ENCODE measurements at places on chromosomes 13 and 19.

DNA sequence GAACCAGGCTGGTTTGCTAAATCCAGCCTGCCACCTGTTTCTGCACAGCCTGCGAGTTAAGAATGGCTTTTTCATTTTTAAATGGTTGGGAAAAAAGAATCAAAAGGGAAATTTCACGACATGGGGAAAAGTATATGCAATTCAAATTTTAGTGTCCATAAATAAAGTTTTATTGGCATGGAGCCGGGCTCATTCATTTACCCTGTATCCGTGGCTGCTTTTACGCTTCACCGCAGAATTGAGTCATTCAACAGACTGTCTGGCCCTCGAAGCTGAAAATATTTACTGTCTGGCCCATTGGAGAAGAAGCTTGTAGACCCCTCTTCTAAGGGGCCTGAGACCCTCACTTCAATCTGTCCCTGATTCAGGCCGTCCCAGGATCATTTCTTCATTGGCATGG, 26.1 kb downstream of the IER2 start:
- no peak for DNase-seq

- DNase-seq, result no peak
Observed at GRCh38 chr13:21012211-21012610, 49.2 kb downstream of the LATS2 start.

DNA sequence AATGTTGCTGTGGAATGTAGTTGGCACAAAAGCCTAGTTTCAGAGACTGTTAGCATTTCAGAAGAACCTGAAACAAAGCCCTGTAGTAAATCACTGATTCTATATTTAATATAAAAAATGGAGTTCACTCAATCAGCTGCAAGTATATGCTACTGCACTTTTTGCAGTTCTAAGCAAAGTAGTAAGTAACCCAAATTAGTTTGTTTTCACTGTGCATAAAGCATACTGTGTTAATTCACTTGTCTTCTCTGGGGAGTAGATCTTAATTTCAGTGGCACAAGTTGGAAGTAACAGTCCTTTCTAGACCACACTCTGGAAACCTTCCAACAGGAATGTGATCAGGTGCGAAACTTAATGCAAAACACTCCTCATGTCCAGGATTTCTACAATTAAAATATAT, 139.3 kb downstream of the DACH1 start:
- no peak for DNase-seq

GRCh38 chr13:99913167-99913566, 58.4 kb downstream of the ZIC5 start:
- no peak for DNase-seq

GRCh38 chr13:108375034-108375433, 105.5 kb downstream of the TNFSF13B start:
- DNase-seq, result no peak

GRCh38 chr19:811506-812048, 10.2 kb downstream of the PLPPR3 start:
- DNase-seq, result no peak

- no peak for DNase-seq
Observed at GRCh38 chr19:15225760-15226159, 6.5 kb downstream of the EPHX3 start.

- DNase-seq, result no peak
Observed at GRCh38 chr19:38879400-38879751, 1.3 kb upstream of the RINL start.

- no peak for DNase-seq
Observed at GRCh38 chr13:77913003-77913402, 5.6 kb downstream of the EDNRB start.

- DNase-seq, result no peak
Observed at GRCh38 chr13:93947651-93948050, 531.8 kb downstream of the DCT start.

DNA sequence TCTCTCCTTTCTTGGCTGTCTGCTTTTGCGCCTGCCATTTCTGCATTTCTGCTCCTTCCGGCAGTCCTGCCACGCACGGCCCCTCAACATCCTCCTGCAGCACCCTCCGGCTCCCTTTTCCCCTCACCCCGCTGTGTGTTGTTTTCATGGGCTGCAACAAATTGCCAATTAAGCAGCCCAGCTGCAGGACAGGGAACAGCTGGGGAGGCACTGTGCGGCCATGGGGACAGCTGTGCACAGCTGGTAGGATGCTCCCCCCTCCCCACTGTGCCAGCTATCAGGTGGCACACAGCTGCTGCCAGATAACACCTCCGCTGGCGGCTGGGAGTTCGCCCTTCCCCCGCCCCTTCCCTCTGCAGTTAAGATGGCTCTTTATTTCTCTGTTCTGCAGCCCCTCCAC, 25.4 kb downstream of the LYL1 start:
- no peak for DNase-seq

DNA sequence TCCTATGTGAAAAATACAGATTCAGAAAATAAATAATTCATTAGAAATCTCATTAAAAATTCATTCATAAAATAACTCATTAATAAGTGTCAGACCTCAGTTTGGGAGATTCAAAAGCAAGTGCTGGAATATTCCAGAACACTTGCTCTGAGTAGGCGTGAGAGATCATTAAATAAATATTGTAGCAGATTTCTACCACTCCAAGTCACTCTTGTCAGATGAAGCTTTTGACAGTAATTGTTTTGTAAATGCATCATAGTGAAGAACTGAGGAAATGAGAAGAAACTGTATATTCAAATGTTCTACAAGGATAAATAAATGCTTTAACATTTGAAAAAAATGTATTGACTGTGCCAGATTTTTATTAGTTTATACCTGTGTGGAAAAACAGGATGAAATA, 1228.1 kb downstream of the SLITRK1 start:
- no peak for DNase-seq

DNA sequence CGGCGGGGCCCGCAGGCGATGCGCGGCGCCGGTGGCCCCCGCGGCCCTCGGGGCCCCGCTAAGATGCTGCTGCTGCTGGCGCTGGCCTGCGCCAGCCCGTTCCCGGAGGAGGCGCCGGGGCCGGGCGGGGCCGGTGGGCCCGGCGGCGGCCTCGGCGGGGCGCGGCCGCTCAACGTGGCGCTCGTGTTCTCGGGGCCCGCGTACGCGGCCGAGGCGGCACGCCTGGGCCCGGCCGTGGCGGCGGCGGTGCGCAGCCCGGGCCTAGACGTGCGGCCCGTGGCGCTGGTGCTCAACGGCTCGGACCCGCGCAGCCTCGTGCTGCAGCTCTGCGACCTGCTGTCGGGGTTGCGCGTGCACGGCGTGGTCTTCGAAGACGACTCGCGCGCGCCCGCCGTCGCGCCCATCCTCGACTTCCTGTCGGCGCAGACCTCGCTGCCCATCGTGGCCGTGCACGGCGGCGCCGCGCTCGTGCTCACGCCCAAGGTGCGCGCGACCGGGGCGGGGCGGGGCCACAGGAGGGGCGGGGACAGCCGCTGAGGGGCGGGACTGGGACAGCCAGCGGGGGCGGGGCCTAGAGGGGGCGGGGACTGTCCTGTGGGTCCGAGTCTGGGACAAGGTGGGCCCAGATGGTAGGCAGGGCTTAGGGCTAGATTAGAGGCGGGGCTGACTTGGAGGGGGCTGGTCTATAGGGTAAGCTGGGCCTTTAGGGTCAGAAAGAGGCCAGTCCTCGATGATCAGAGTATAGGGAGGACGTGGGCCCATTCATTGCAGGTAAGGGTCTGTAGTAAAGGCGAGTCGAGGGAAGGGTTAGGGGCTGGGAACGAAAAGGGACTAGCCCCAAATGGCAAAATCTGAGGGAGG, 5.1 kb downstream of the GRIN2D start:
- peak; percentile 90 for DNase-seq

DNA sequence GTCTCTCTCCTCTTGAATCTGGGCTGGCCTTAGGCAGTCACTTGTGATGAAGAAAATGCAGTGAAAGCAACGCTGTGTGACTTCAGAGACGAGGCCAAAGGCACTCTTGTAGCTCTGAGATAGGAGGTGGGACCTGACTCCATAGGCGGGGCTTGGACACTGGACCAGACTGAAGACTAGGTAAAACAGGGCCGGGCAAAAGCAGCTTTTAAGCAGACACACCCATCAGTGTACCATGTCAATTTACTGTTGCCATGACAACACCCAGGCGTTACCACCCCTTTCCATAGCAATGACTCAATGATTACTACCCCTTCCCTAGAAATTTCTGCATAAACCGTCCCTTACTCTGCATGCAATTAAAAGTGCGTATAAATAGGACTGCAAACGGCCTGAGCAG, 6.6 kb upstream of the EID2 start:
- DNase-seq, result no peak

GRCh38 chr13:59483501-59484145, 680.1 kb downstream of the DIAPH3 start:
- DNase-seq, result no peak

- no peak for DNase-seq
Observed at GRCh38 chr13:37383856-37384370, 214.7 kb downstream of the POSTN start.

GRCh38 chr13:44906713-44907112, 82.6 kb downstream of the NUFIP1 start:
- DNase-seq, result no peak

- DNase-seq, result no peak
Observed at GRCh38 chr13:38328699-38329098, 21.0 kb upstream of the UFM1 start.

GRCh38 chr13:108828086-108828815, 198.8 kb downstream of the MYO16 start:
- no peak for DNase-seq

DNA sequence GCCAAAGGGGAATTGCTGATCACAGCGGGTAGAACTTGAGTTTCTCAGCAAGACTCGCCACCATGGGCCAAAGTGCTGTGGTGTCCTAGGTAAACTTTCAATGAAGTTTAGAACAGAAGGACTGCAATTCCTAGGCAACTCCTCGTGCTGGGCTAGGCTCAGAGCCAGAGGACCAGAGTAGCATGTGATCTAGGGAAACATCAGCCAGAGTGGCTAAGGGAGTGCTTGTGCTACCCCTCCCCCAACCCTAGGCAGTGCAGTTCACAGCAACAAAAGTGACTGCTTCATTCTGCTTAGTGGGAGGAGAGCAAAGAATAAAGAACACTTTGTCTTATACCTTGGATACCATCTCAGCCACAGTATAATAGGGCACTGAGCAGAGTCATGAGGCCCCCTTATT, 1658.6 kb upstream of the MIR17HG start:
- no peak for DNase-seq

DNA sequence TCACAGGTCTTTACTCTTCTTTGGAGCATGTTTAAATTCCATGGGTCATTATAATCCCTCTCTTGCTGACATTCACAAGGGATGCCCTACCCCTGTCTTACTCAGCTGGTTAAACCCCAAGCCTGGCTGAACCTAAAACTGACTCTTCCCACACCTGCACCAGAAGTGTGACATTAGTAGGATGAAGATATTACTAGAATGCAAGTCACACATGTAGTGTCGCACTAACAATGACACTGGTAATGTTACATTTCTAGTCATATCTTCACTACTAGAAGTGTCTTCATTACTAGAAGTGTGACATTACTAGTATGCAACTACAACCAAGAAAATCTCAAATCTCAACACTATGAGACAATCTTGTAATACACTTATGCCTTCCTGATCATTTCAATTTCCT, 14.2 kb downstream of the ZAR1L start:
- no peak for DNase-seq

- DNase-seq, result no peak
Observed at GRCh38 chr13:60303166-60303565, 93.9 kb upstream of the TDRD3 start.

DNA sequence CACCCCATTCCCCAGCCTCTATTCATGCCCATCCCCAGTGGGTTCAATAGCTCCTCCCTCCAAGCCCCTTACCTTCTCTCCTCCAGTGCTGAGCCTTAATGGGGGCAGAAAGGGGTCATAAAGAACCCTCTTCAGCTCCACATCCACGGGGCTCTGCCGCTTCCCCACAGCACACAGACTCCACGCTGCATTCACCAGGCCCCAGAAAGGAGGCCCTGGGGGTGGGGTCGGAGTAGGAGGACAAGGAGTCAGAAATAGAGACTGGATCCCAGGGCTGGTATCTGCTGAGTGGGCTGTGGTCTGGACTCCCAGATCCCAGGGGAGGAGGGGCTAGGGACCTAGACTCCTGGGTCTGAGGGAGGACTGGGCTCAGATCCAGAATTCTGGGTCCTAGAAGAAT, 1.6 kb downstream of the CA11 start:
- no peak for DNase-seq

- no peak for DNase-seq
Observed at GRCh38 chr13:111971891-111972780, 94.8 kb upstream of the SOX1 start.

DNA sequence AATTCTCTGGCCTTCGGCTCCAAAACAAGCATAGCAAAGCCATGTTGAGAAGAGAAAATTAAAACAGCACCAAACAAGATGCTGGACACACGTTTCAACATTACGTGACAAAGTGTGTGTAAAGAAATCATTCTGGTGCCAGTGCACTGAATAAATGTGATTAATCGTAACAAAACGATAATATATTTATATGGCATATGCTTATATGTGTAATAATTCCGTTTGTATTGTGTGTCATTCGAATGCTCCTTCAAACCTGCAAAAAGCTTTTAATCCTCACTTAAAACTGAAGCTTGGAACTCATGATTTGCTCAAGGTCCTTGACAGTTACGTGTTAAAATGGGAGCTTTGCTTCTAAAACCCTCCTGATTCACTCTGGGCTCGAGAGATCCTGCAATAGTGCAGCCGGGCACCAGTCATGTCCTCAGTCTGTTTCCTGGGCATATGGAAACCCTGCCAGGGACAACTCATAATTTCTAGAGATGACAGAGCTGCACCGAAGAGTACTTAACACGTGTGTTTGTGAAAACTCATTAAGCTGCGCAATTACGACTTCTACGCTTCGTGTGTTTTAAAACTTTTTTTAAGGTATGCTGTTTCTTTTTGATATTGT, 731 bp upstream of the AKAP8L start:
- DNase-seq, result no peak

DNA sequence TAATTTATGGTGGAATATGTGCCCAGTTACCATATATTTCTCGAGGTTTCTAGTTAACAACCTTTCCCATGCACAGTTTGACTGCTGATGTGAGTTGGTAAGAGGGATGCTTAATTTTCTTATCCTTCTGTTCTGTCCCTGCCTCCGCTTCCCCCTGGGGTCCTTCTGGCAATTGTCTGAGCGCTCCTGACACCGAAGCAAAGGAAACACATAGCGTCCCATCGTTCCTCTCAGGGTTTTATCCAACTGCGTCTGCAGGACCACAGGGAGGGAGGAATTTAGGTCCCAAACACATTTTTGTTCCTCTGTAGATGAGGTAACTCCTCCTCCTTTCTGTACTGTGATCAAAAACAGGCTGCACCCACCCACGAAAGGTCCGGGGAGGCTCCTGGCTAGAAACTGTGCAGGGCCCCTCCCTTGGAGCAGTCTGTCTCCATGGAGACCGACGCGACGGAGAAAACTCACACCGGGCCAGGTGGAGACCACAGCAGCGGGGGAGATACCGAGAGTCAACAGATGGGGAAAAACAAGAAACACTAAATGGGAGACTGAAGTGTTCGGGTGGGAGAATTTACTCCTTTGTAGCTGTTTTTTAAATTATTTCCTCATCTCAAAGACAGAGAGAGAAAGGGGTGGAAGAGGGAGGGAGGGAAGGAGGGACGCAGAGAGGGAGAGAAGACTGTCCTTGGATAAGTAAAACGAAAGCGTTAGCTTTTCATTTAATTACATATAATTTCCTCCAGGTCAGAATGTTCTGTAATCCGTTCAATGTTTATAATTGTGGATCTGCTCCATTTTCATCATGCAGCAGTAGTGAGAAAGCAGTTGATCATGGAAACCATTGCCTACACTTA, 191.8 kb upstream of the NBEA start:
- peak; percentile 13 for DNase-seq

- peak; percentile 86 for DNase-seq
Observed at GRCh38 chr19:4108767-4109625, 14.9 kb downstream of the MAP2K2 start.

GRCh38 chr13:30429721-30430694, 7.7 kb downstream of the UBE2L5 start:
- peak; percentile 40 for DNase-seq

GRCh38 chr19:8654591-8655339, 24.3 kb downstream of the NFILZ start:
- peak; percentile 79 for DNase-seq
